Activated CD4-positive, CD25-positive, alpha-beta regulatory T cell treated with anti-CD3 and anti-CD28 coated beads, Interleukin-2, amount 50 U/mL, for 16 hours (primary cell): ENCODE measurements at places on chromosomes 4 and X.

- DNase-seq, result no peak
Observed at GRCh38 chr4:148849581-148849980, 407.4 kb upstream of the NR3C2 start.

DNA sequence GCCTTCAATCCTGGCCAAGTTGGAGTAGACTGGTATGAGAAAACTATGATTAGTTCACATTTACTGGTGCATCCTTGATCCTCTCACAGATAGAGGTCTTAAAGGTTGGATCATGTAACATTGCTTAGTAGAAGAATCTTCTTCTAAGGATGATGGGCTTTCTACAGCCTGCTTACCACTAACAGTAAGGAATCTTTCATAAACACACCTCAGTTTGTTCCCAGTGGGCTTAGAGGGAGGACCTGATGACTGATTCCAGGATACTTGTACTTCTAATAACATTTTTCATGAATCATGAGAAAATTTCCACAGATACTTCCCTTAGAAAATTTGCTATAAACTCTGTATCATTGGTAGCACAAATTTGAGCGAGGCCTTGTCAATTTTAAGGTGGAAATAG lies 40.6 kb downstream of the CCNI start:
- no peak for DNase-seq

DNA sequence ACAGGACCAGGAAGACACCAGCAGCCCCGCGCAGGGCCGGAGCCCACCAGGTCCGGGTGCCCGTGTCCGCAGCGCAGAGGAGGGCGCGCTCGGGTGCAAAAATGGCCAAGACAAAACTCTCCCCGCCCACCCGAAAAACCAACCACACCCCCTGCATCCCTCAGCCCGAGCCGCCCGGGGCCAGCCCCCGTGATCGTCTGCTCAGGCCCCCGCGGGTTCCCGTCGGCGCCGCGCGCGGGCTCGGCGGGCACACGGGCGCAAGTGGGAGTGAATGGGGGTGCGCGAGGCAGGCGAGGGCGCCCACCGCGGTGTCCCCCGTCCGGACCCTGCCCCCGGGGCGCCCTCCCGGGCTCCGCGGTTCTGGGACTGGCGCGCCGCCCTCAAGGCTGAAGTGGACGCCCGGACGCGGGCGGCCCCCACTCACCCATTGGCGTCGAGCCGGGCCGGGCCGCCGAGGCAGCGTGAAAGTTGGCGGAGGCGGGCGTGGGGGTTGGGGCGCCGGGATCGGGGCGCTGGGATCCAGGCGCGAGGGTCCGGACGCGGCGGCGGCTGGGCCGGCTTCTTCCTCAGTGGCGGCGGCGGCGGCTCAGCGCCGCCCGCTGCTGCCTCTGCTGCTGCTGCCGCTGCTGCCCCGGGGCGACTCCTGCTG lies 393 bp downstream of the SH3KBP1 start:
- no peak for DNase-seq

GRCh38 chr4:182874304-182874751 lies 42.9 kb downstream of the DCTD start:
- DNase-seq, result no peak

GRCh38 chrX:133580625-133581024 lies 165.3 kb upstream of the GPC4 start:
- DNase-seq, result no peak

DNA sequence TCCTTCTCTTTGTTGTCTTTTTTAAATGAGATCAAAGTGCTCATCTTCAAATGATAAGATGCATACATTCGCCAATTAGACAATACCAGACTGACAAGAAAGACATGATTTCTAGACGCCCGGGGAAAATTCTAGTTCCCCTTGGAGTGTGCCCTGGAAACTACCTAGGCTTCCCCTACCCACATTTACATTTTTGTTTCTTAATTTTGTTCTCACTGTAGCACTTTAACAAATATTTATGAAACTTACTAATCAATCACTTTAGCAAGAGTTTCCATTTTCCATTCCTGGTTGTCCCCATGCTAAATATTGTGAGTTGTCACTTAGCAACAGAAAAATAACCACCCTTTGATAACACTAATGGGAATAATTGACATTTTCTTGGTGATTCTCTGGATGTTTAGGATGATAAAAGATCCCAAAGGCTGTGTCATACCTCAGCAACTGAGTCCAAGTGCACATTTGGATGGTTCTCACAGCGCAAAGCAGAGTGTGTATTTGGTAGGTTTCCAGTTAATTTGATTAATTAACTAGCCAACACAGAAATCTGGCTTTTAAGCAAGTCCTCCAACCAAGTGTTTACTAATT lies 69.6 kb downstream of the FGFBP1 start:
- no peak for DNase-seq

DNA sequence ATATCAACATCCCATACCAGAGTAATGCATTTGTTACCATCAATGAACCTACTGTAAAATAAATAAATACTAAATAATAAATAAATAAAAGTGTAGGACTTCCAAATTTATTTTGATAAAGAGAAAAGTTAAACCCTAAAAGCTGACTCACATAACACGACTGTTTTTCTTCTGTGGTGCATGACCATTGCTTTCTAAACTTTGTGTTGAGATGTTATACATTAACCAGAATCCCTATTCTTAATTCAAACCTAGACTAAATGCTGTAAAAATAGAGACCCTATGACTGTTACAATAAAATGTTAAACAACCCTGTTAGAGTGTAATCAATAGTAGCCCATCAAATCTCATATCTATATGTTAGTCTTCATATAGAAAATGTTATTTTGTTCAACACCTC lies 20.9 kb upstream of the PRMT9 start:
- DNase-seq, result no peak

GRCh38 chrX:8849945-8850344 lies 48.8 kb upstream of the FAM9A start:
- DNase-seq, result no peak

GRCh38 chr4:42018451-42018850 lies 28.1 kb downstream of the SLC30A9 start:
- no peak for DNase-seq

DNA sequence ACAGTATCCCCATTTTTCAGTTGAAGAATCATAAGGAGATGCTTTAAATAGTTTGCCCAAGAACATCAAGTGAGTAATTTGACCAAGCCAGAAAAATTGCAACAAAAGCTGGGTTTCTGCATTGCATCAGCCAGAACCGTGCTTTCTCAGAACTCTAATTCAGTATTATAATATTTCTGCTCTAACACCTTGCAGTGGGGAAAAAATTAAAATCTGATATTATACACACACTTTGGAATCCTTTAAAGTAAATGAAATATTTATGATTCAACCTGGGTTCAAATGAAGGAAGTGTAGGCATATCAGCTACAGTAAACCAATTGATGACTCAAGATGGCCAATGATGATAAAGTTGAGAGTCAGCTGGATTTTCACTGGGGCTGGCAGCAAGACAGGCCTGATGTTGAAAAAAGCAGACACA lies 387.6 kb upstream of the ZFP42 start:
- DNase-seq, result no peak

DNA sequence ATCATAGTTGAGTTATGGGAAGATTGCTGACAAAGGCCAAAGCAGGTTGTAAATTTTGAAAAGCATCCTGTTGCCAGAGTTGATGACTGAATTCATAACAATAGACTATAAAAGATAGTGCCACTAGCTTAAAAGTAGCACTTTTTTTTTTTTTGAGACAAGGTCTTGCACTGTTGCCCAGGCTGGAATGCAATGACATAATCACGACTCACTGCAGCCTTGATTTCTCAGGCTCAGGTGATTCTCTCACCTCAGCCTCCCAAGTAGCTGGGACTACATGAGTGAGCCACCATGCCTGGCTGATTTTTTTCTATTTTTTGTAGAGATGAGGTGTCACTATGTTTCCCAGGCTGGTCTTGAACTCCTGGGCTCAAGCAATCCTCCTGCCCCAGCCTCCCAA lies 122.7 kb downstream of the SPOCK3 start:
- DNase-seq, result no peak

GRCh38 chrX:10117864-10118377 lies 38.9 kb upstream of the CLCN4 start:
- no peak for DNase-seq

DNA sequence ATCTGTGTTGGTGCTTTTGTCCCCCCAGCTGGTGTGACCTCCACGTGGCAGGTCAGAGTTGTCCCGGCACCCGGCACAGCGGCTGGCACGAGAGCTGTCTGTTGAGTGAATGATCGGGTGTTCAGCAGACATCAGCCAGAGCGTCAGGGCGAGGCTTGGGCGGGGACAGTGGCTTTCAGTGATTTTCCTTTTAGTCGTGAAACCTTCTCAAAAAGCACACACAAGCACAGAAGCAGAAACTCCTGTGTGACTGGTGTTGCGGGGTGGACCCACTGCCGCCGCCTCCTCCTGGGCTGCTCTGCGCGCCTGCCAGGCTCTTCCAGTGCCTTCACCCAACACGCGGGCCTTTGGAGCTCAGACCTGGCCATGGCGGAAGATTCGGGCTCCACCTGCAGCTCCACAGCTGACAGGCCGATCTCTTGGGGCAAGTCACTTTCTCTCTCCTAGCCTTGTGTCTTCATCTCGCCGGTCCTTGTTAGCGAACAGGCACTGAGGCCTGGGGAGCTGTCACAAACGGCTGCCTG lies 51.4 kb upstream of the HGFAC start:
- no peak for DNase-seq

DNA sequence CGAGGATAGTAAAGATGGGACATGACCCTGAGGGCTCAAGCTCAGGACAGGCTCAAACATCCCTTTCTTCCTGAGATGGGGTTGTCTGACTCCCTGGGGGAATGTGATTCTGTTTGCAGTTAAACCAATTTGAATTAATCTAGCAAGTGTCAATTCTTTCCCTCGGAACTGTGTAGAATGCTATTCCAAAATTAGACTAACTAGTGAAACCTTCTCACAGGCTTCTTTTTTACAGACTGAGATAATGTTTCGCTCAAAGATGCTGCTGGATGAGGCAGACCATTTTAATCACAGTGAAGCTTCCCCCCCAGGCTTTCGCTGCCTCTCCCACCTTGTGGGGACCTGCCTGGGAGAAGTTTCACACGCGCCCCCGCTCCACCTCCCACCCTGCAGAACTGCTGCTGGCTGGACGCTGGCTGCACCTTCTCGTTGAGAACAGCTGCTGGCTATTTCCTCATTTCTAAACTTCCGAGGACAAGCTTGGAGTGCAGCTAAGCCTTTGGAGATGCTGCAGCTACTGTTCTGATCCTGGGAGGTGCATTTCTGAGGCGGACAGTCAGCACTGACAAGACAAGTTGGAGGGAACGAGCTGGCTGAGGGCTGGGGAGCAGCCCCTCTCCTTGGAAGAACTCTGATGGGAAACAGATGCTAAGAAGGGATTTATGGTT lies 297.8 kb downstream of the RAPGEF2 start:
- no peak for DNase-seq

GRCh38 chrX:100445593-100445992 lies 35.5 kb upstream of the PCDH19 start:
- no peak for DNase-seq

GRCh38 chr4:74931376-74931775 lies 1.5 kb upstream of the PARM1 start:
- DNase-seq, result no peak

GRCh38 chrX:97039363-97040029 lies 155.8 kb downstream of the RPA4 start:
- no peak for DNase-seq
